Left forelimb (tissue), 1 donor: ENCODE measurements at places on chromosomes 7 and 10.

- no peak for DNase-seq
Observed at GRCh38 chr7:152341039-152341913, 94.5 kb downstream of the KMT2C start.

DNA sequence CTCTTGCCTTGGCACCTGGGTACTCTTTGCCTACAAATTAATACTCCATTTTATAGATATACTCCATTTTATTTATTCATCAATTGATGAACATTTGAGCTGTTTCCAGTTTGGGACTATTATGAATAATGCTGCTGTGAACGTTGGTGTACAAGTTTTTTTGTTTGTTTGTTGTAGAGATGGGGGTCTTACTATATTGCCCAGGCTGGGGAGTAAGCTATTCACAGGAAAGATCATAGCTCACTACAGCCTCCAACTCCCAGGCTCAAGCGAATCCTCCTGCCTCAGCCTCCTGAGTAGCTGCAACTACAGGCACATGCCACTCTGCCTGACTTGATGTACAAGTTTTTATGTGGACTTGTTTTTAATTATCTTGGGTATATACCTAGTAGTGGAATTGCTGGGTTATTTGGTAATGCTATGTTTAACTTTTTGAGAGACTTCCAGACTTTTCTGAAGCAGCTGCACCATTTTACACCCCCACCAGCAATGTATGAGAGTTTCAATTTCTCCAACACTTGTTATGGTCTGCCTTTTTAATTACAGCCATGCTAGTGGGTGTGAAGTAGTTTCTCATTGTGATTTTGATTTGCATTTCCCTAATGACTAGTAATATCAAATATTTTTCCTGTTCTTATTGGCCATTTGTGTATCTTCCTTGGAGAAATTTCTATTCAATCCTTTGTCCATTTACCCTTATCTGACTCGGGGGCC is 15.9 kb downstream of the WBP1L start:
- DNase-seq = no peak

DNA sequence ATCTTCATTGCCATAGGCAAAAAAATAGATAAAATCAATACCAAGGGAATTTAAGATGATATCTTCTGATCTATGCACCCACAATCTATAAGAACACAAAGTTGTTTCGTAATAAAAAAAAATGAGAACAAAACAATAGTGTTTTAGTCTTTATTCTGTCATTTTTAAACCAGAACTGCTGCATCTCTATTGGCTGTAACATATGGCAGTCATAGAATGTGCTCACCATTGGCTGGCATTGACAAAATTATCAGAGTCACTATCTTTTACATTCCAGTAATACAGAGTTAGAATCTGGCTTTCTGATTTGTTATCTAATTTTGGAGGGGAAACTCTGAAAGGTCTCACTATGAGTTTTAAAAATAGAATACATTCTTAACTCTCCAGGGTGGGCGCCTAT is 138.6 kb upstream of the CCDC6 start:
- no peak for DNase-seq

GRCh38 chr7:44247868-44248651 is 47.3 kb downstream of the YKT6 start:
- no peak for DNase-seq

DNA sequence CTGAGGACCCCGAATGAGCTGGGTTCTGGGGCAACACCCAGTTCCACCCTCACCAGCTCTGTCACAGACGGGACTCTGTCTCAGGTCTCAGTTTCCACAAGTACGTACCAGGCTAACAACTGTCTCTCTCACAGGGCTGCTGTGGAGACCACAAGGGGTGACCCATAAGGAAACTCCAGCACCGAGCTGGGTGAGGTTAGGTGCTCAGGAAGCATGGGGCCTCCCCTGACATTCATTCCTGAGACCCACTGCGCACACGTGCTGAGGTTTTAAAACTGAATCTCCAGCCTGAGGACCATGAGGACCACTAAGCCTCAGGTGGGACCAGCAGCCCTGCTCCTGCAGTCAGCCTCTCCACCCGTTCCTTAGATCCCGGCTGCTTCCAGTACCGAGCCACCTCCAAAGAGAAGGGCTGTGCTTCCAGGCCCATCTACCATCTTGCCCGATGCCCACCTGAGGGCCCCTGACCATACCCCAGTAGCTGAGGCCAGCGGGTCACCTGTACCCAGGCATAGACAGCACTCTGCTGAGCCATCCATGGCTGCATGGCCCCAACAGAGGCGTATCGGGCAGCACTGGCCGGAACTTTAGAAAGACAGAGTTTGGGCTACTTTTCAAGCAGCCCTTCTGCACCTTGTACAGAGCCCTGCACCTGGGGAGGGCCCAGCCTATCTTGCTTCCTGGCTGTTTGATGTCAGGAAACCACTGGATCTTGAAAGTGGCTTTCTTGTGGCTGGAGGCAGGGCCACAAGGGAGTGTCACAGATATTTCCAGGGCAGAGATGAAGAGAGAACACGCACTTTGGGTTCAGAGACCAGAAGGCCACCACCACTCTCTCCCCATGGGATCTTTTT is 18.7 kb downstream of the HSPA12A start:
- DNase-seq = no peak

GRCh38 chr7:22896917-22897316 is 74.3 kb upstream of the TOMM7 start:
- DNase-seq = no peak
